ENCODE measurements at places on chromosomes 12 and 14. TPM values are rescaled to one million over a fixed set of nuclear protein-coding genes. Genes with fewer than 3 reads are reported as not detected.

KRT83 gene
- total RNA-seq, result not detected

TAPBPL gene
- total RNA-seq, result 28.2 TPM

CIDEB gene
- total RNA-seq, result 9.6 TPM

PLEKHG7 gene
- 4.6 TPM for total RNA-seq

SERPINA5 gene
- not detected for total RNA-seq

SMCO2 gene
- 0.31 TPM for total RNA-seq

ZC3H10 gene
- 7.9 TPM for total RNA-seq

DNA sequence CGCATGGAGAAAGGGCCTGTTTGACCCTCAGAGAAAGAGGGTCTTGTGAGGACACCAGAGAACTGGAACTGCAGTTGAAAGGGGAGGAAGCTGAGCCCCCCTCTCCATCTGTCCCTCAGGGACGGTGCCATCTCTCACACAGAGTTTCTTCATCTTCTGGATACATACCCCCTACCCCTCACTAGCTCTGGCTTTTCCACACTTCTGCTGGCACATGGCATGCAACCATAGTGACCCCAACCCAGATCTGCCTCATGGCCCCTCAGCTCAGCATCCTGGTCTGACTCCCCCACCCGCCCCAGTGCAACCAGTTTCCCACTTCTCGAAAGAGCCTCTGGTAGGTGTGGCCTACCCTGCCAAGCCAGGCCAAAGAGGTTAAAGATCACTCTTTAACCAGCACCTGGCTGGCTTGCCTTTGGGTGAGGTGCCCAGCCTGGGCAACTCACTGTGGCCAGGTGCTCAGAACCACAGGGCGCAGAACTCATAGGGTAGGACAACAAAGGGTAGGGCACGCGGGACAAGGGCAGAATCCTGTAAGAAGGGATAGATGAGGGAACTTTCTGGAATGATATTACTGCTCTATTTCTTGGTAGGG is 25.8 kb downstream of the GALNT16 start:
- DNase-seq, result no peak

GRCh38 chr14:21846227-21846885 is 172.7 kb upstream of the OR4E1 start:
- no peak for DNase-seq

GRCh38 chr12:75322464-75322863 is 7.7 kb downstream of the CAPS2 start:
- DNase-seq, result no peak

GRCh38 chr14:91417983-91418386 is 365 bp upstream of the CCDC88C start:
- peak; percentile 42 for DNase-seq

DNA sequence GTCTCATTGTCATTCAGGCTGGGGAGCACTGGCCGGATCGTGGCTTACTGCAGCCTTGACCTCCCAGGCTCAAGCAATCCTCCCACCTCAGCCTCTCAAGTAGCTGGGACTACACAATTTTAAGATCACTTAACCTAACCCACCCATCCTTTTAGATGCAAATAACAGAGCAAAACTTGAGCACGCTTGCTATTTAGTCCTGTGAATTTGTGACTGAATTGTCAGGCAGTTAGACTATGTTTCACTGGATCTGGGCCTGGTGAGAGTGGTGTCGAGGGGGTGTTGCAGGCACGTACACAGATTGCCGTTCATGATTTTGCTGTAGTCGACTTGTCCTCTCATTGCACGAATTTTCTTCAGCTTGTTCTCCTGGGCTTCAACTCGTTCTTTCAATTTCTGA is 38.2 kb downstream of the ZFYVE21 start:
- no peak for DNase-seq

GRCh38 chr14:76181546-76181945 is 29.8 kb downstream of the GPATCH2L start:
- DNase-seq, result no peak

DNA sequence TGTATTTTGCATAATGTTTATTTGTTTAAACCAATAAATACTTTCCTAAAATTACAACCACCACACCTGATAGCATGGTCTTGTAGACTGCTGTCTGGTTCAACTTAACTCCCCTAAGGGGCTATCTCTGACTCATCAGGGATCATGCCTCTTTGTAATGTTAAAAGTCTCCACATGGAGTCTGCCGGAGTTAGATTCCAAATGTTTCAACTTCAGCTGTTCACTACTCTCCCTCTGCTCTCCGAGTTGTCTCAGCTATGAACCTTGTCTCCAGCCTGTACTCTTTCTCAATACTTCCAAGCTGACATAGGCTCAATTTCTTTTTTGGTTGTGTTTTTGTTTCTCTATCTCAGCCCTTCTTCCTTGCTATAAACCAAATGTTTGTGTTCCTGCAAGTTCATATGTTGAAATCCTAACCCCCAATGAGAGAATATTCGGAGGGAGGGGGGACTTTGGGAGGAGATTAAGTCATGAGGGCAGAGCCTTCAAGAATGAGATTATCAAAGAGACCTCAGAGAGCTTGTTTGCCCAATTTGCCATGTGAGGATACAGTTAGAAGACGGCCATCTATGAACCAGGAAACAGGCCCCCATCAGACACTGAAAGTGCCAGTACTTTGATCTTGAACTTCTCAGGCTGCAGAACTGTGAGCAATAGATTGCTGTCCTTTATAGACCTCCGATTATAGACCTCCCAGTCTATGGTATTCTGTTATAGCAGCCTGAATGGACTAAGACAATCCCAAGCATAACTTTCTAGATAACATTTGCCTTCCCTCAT is 858.2 kb downstream of the VRK1 start:
- no peak for DNase-seq

- no peak for DNase-seq
These were observed 149.3 kb upstream of the FKBP4 start for GRCh38 chr12:2645460-2645859.

DNA sequence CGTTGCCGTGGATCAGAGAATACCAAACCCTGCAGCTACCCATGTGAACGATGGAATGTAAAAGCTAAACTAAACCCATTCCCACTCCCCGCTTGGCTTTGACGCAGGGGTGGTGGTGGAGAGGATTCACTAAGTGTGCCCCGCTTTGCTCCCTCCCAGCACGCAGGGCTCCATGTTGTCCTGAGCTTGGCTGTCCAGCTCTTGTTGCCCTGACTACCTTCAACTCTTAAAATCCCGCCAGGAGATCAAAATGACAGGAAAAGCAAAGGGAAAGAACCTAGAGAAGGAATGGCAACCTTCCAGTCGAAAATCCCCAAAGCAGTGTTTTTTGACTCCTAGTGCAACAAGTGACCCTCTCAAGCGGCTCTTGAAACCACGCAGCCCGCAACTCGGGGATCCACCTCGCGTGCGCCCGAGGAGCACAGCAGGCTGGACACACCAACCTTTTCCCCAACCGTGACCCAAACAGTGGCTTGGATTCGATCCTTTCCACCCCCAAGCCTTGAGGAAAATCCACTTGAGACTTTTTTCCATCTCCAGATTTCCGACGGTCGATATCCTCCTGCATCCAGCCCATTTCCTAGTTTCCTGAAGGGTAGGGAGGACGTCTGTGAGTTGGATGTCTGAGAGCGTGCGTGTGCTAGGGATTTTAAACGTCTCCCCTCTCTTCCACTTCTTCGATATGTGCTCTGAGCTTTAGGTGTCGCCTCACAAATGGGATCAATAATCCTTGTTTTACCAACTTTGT is 1.4 kb downstream of the SYT10 start:
- no peak for DNase-seq

- peak; percentile 78 for DNase-seq
These were observed 67.8 kb upstream of the CAPRIN2 start for GRCh38 chr12:30822385-30823155.

DNA sequence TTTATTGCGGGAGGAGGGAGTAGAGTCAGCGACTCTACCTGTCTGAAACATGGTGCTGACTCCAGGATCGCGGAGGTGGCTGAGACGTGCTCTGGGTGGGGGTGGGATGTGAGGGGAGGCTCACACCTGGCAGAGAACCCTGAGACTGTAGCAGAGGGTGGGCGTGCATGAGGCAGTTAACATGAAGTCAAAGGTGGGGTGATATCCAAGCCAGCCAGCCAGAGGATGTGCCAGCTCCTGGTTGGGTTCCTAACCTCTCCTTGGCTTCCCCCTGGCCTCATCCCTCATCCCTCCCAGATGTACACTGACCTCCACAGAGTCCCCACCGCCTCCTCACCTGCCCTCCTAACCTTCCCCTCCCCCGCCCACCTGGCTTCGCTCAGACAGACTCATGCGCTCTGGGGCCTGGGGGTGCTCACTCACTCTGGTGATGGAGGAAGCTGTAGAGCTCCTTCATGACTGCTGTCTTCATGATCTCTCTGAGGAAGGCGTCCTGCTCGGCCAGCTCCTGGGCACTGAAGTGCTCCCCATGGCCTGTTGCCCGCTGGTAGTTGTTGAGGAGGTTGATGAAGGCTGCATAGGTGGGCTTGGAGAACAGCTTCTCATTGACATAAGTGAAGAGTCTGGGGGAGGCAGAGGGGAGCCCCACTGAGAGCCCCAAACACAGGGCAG is 9.3 kb downstream of the ENDOU start:
- no peak for DNase-seq
